ENCODE measurements at places on chromosomes 2 and 18.

- no peak for DNase-seq
Measured at GRCh38 chr2:127826047-127826446, 15.1 kb upstream of the WDR33 start.

DNA sequence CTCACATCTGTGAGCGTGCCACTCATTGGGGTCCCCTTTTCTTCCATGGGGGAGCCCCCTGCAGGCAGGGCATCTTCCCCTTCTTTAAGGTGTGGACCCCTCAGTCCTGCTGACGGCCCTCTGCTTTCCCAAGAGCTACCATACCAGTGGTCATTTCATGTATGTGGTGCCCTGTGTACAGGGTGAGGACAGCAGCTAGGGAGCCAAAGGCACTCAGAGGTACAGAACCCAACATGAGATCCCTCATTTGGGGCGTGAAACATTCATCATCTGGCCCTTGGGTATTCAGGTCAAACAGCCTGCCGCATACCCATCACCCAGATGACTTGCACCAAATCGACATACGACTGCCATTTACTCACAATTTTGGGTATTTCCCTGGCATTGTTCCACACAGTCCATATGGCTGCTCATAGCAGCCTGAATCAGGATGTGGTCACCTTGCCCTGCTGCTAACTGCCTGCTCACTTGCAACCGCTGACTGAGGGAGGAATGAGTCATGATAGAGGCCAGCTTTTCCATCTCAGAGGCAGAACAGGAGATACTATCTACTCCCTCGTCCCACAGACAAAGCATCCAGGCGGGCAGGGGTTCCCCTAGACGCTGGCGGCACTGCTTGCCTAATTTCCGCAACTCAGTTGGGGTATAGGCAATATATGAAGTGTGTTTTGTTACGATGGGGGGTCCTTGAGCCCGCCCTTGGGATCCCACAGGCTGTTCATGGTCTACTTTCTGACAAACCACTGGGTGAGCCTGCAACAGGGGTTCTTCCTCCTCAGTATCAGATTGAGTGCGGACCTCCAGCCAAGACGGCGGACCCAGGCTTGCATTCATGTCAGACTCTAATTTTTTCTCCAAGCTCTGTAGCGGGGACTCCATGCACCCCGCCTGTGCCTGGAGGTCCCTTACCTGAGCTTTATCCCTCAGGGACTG, 228.6 kb downstream of the SATB2 start:
- no peak for DNase-seq

- DNase-seq, result no peak
Measured at GRCh38 chr2:222074674-222075073, 224.1 kb downstream of the PAX3 start.

GRCh38 chr2:104286841-104287240, 567.1 kb upstream of the POU3F3 start:
- no peak for DNase-seq

Data from right lobe of liver (tissue), 6 donors.